ENCODE measurements at places on chromosomes 2 and 18.

- no peak for DNase-seq
Observed at GRCh38 chr2:141329964-141330363, 800.9 kb downstream of the LRP1B start.

DNA sequence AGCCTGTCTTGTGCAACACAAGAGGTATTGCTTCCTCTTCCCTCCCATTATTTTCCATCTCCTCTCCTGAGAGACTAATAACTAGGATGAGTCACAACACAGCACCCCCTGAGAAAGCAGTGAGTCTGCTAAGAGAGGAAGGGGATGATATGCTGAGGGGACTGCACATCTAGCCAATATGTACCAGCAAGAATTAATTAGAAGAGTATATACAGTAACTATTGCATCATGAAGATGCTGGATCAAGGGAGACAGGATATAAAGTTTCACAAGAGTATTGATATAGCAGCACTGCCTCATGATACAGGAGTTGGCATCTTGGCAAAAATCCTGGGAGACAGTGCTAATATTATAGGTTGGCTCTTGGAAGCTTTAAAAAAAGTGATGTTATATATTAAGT lies 289.9 kb upstream of the RBMS1 start:
- DNase-seq: no peak

DNA sequence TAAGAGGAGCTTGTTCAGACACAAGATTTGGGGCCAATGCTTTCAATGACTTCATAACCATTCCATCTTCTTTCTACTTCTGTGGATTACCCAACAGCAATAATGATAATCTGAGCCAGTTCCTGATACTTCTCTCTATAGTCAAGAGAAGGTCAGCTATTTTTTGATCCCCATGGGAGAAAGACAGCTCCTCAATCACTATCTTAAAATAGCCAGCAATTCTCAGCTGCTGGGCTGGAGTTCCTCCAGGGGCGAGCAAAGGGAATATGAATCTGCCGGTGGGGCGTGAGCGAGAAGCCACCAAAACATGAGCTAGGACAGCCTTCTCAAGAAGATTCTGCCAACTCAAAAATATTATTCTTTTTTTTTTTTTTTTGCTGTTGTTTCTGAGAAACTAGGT lies at the start of gene TMEM182:
Gene TMEM182, plus strand, starts transcription at position 269 of the 400 bp plus-strand sequence. CDS start 187 bp downstream, outside the sequence.
- no peak for DNase-seq

GRCh38 chr2:203626952-203627681 lies 79.3 kb upstream of the CD28 start:
- no peak for DNase-seq

- no peak for DNase-seq
Observed at GRCh38 chr2:98926601-98927000, 9.4 kb downstream of the CRACDL start.

- DNase-seq: no peak
Observed at GRCh38 chr2:58731488-58731869, 490.4 kb upstream of the FANCL start.

GRCh38 chr2:72897785-72898584 lies 10.8 kb downstream of the SPR start:
- no peak for DNase-seq

DNA sequence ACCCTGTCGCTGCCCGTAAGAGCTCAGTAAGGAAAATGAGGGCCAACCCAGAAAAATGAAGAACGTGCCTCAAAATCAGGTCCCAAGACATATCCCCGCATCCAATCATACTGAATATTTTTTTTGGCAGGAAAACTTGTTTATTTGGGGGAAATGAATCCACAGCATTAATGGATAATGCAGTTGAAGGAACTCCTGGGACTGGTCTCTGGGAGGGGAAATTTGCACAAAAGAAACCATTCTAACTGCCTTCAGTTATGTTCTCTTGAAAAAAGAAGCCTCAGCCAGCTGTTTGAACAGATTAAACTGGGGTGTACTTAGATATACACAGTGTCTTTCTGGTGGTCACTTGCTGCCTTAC lies 61.3 kb downstream of the SPRED2 start:
- no peak for DNase-seq

- no peak for DNase-seq
Observed at GRCh38 chr2:96213379-96213778, 4.8 kb upstream of the STARD7 start.

DNA sequence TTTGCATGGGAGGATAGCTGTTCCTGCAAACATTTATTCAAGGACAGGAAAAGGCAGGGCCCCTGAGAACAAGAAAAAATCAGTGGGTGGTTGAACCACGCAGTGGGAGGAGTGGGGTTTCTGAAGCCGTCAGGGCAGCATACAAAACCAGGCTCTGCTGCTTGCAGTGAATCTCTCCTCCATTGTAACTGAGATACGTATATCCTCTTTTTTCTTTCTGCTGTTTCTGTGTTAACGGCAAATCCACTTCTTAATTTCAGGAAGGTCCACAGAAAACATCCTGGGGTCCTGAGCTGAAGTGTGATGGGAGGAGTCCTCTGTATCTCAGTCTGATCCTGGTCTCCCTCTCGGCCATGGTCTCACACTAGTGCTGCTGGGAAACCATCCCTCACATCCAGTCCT lies 27.2 kb upstream of the KCNF1 start:
- no peak for DNase-seq

- DNase-seq: no peak
Observed at GRCh38 chr2:188345426-188345825, 53.8 kb downstream of the GULP1 start.

All from NCI-H1436 treated with DMSO at 0.1 percent for 48 hours (cell line).